ENCODE measurements at places on chromosomes 12 and 14. TPM values are rescaled to one million over a fixed set of nuclear protein-coding genes. Genes with fewer than 3 reads are reported as not detected.

DNA sequence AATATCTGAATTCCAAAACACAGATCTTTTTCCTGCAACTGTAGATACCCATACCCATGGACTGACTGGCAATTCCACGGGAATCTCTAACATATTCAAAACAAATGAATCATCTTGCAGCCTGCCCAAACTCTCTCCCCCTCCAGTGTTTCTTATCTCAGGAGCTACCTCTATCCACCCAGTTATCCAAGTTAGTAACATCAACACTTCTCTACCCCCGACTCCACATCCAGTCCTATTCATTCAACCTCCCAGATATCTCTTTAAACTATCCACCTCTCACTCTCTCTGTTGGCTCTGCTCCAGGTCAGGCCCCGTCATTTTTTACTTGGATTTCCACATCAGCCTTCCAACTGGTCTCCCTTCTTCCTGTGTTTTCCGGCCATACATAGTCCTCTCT, 6.7 kb upstream of the KCNH5 start:
- no peak for DNase-seq
- no peaks in the 10 kb centered on the region for H3K4me1 ChIP-seq
- no peaks in the 10 kb centered on the region for H3K36me3 ChIP-seq
- H3K27me3 ChIP-seq: peaks cover 16% of the 10 kb centered on the region
- H3K4me3 ChIP-seq: no peak overlapping the region

GRCh38 chr12:94074980-94075629, 73.3 kb upstream of the PLXNC1 start:
- DNase-seq: no peak
- H3K27me3 ChIP-seq: peaks cover 4% of the 10 kb centered on the region
- peaks cover 2% of the 10 kb centered on the region for H3K36me3 ChIP-seq
- no peak overlapping the region for H3K4me3 ChIP-seq
- no peak overlapping the region for H3K27ac ChIP-seq
- peaks cover 21% of the 10 kb centered on the region for H3K4me1 ChIP-seq

DNA sequence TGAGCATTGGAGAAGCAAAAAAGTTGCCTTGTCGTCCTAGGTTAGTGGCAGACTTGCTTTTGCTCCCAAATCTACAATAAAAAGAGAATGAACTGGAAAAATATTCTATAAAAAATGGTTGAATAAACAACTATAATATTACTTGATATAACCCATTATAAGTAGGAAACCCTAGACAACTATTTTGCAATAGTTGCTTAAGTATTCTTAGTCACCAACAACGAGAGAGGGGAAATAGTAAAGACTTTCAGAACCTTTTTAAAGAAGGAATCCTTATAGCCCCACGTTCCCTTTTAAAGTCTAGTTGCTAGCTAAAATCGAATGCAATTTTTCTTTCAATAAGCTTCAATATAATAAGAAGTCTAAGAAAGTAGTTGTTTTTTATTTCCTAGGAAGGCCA, 17.5 kb downstream of the AQP6 start:
- H3K4me3 ChIP-seq: no peak overlapping the region
- peaks cover 9% of the 10 kb centered on the region for H3K4me1 ChIP-seq
- H3K36me3 ChIP-seq: peaks cover 70% of the 10 kb centered on the region
- DNase-seq: no peak
- no peaks in the 10 kb centered on the region for H3K27me3 ChIP-seq

DNA sequence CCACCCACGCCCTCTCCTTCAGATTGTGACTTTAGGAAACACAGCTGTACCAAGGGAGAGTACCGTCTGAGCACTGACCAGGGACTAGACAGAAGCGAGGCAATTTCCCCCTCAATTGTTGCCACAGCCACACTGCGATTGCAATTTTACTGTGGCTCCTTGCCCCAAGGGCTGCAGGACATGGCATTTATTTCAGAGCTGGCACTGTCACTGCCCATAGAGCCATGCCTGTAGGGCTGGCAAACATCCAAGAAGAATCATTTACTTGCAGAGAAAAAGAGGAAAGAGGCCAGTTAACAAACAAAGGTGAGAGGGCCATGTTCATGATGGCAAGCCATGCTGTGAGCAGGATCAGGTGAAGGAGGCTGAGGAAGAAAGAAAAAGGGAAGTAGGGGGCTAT, 129.6 kb downstream of the EMP1 start:
- H3K4me1 ChIP-seq: no peaks in the 10 kb centered on the region
- H3K36me3 ChIP-seq: no peaks in the 10 kb centered on the region
- DNase-seq: no peak
- peaks cover 1% of the 10 kb centered on the region for H3K27me3 ChIP-seq
- H3K4me3 ChIP-seq: no peak overlapping the region

- H3K27me3 ChIP-seq: peaks cover 4% of the 10 kb centered on the region
- H3K4me1 ChIP-seq: peaks cover 15% of the 10 kb centered on the region
- H3K4me3 ChIP-seq: no peak overlapping the region
- DNase-seq: no peak
- H3K36me3 ChIP-seq: no peaks in the 10 kb centered on the region
Measured at GRCh38 chr12:103908877-103909276, 21.3 kb upstream of the HSP90B1 start.

DNA sequence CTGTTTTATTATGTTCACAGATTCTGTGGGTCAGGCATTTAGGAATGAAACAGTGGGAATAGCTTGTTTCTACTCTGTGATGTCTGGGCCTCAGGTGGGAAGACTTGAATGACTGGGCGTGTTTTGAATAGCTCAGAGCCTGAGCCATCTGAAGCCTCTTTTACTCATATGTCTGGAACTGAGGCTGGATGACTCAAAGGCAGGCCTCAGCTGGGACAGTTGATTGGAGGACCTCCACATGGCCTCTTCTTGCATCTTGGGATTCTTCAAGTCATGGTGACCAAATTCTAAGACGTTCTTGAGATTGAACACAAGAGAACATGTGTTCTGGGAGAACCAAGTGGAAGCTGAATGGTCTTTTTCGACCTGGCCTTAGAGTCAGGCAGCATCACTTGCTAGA, 45.8 kb upstream of the TBX3 start:
- no peak overlapping the region for H3K27ac ChIP-seq
- DNase-seq: no peak
- no peak overlapping the region for H3K4me3 ChIP-seq
- H3K27me3 ChIP-seq: peaks cover 2% of the 10 kb centered on the region
- H3K4me1 ChIP-seq: no peaks in the 10 kb centered on the region
- H3K36me3 ChIP-seq: no peaks in the 10 kb centered on the region

GRCh38 chr12:1553987-1554982, 40.1 kb downstream of the FBXL14 start:
- DNase-seq: no peak
- peak overlapping the region; percentile 64 for H3K27ac ChIP-seq
- no peaks in the 10 kb centered on the region for H3K36me3 ChIP-seq
- peak overlapping the region; percentile 57 for H3K4me3 ChIP-seq
- H3K4me1 ChIP-seq: peaks cover 10% of the 10 kb centered on the region

GRCh38 chr14:88562532-88562830, 356 bp upstream of the ZC3H14 start:
- peaks cover 33% of the 10 kb centered on the region for H3K4me1 ChIP-seq
- peaks cover 16% of the 10 kb centered on the region for H3K36me3 ChIP-seq
- no peak for DNase-seq
- peaks cover 27% of the 10 kb centered on the region for H3K27me3 ChIP-seq

- peak overlapping the region; percentile 0 for H3K4me3 ChIP-seq
- peak; percentile 9 for DNase-seq
- H3K4me1 ChIP-seq: peaks cover 28% of the 10 kb centered on the region
- H3K27ac ChIP-seq: peak overlapping the region; percentile 70
- H3K27me3 ChIP-seq: no peaks in the 10 kb centered on the region
Measured at GRCh38 chr12:39372929-39373328, 70.0 kb downstream of the KIF21A start.

- peak; percentile 17 for DNase-seq
- H3K27ac ChIP-seq: no peak overlapping the region
- H3K36me3 ChIP-seq: no peaks in the 10 kb centered on the region
- H3K4me3 ChIP-seq: no peak overlapping the region
Measured at GRCh38 chr12:109714141-109714912, 702 bp downstream of the FAM222A start.

- no peak overlapping the region for H3K27ac ChIP-seq
- no peaks in the 10 kb centered on the region for H3K27me3 ChIP-seq
- DNase-seq: no peak
- H3K36me3 ChIP-seq: peaks cover 19% of the 10 kb centered on the region
- no peak overlapping the region for H3K4me3 ChIP-seq
Measured at GRCh38 chr12:70353780-70354660, 12.1 kb upstream of the KCNMB4 start.

- no peaks in the 10 kb centered on the region for H3K4me1 ChIP-seq
- DNase-seq: no peak
- H3K27ac ChIP-seq: no peak overlapping the region
- no peak overlapping the region for H3K4me3 ChIP-seq
Measured at GRCh38 chr14:94491511-94491910, 15.5 kb upstream of the SERPINA9 start.

- no peak overlapping the region for H3K4me3 ChIP-seq
- H3K4me1 ChIP-seq: peaks cover 7% of the 10 kb centered on the region
- no peak for DNase-seq
- no peaks in the 10 kb centered on the region for H3K27me3 ChIP-seq
- H3K27ac ChIP-seq: no peak overlapping the region
Measured at GRCh38 chr14:32183151-32184058, 18.4 kb upstream of the RNU6-7 start.

Gene IL22
- total RNA-seq: 3.4 TPM

Gene APOLD1
- total RNA-seq: 4.0 TPM

Gene GALNT8
- total RNA-seq: 2.1 TPM

Gene AQP2
- total RNA-seq: not detected

Gene DIO3
- not detected for total RNA-seq

Gene MUCL1
- not detected for total RNA-seq

Gene DTD2
- total RNA-seq: 29.0 TPM
